Stimulated activated CD4-positive, alpha-beta T cell treated with anti-CD3 and anti-CD28 coated beads, Interleukin-1b, Interleukin-23, amount 100 ng/mL, for 1 hour (primary cell): ENCODE measurements at places on chromosomes 2 and 18.

DNA sequence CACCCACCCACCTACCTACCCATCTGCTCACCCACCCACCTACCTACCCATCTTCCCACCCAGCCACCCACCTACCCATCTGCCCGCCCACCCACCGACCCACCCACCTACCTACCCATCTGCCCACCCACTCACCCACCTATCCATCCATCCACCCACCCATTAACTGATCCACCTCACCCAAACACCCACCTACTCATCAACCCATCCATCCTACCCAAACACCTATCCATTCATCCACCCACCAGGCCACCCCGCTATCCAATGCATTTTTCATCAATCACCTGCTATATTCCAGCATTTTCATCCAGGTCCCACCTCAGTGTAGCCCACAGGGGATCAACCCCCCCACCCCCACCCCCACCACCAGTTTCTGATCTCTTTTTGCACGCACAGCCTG, 121.8 kb downstream of the GLI2 start:
- no peak for DNase-seq

DNA sequence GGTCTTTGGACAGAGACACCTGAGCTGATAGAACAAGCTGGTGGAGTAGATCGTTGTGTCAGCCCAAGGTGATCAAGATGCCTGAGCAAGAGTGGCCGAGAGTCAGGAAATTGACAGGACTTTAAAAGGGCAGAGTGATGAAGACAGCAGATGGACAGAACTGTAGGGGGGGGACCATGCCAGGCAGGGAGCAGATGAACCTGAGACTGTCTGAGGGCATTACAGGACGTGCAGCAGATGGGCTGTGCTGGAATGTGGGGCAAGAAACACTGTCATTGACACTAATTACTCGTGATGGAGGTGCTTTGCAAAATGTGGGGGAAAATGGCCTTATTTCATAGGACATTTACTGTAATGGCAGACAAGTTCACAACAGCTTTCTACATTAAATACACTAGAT, 225.0 kb downstream of the THSD7B start:
- DNase-seq, result no peak

DNA sequence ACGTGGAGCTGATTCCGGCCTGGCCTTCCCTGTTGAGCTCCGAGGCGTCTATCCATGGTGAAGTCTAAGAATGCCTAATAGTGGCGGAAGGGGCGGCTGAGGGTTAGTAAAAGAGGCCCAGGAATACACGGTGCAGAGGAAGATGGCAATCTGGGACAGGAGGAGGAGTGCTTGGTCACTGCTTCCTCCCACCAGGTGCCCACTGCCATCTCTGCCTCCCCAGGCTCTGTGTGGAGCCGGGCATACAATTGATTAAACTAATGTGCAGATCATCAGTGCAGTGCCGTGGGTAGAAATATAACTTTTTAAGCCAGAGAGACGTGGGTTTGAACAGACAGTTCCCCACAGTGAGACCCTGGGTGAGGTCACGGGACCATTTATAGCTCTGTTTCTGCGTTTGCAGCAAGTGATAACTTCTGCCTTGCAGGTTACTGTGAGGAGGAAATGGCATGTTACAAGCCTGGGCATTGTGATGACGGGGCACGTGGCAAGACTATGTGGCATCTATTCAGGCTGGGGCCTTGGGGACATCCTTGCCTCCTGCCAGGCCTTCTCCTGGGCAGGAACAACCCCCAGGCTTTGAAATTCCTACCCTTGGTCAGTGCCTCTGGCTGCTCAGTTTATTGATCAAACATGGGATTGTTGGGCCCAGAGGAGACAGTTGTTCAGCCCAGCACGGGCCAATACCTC, 204.9 kb downstream of the ASB1 start:
- DNase-seq, result no peak

DNA sequence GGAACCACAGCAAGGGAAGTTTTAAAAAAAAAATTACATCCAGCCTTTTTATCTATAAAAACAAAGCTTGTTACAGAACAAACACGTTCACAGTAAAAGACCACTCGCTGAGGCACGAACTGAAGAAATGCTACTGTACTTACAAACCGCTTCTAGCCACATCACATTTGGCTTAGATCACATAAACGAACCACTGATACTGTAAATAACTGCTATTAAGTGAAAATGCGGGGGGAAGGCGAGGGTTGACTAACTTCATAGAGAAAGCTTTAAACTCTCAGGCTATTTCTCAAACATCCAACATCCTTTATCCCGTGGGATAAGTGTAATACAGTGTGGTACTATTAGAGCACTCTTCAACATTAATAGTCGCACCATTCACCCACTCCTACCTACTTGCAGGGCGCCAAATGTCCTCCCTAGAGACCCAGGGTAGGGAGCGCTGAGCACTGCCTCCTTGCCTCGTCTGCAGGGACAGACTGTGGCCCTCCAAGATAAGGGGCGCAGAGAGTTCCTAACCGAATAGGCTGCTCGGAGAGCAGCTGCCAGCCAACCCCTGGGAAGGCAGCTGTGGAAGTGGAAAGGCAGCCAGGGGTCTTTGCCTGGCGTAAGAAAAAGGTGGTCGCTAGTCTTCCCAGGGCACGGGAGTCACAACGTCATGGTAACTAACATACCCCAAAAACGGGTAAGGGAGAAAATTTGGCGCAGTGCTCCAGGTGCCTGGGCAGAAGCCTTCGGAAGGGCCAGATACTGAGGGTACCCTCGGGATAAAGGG, 854 bp downstream of the GPR155 start:
- no peak for DNase-seq

- no peak for DNase-seq
Measured at GRCh38 chr2:196914867-196915460, 11.5 kb downstream of the PGAP1 start.

DNA sequence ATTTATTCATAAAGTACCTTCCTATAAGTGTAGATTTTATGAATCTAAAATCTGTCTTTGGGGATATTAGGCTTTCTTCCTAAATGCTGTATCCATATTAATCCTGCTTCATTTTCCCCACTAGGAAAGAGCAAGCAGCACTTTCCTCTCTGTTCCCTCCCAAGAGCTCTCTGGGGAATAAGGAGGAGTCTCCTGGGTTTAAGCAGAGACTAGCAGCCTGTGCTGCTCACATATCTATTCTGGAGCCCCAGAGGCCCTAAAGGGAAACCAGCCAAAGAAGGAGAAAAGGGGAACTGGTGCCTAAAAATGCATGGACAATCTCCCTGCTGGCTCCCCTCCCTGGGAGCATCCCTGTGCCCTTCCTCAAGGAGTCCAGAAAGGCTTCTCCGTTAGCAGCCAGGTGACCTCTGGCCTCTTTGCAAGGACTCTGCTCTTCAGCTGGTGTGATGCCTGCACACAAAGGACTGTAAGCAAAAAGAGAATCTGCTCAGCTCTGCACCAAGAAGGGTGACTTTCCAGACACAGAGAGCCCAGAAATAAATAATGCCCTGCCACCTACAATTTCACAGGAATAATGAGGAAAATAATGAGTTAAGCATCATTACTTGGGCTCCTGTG, 270.6 kb downstream of the SS18 start:
- no peak for DNase-seq

- DNase-seq, result no peak
Measured at GRCh38 chr2:88296247-88296646, 126.1 kb downstream of the THNSL2 start.

DNA sequence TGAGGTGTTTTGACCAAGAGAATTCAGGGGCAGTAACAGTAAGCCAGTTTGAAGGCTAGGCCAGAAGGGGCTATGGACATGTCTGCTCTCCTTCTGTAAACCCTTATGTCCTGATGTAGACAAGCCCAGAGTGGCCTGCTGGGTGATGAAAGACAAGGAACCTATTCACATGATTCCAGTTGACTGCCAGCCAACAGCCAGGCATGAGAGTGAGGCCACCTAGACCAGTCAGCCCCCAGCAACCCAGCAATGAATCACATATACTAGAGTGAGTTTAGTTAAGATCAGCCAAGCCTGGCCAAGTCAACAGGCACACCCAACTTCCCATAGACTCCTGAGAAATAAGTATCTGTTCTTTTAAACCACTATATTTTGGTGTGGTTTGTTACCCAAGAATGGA, 1889.7 kb upstream of the CELF4 start:
- DNase-seq, result no peak

GRCh38 chr2:240269380-240269779, 128.9 kb upstream of the OTOS start:
- no peak for DNase-seq

DNA sequence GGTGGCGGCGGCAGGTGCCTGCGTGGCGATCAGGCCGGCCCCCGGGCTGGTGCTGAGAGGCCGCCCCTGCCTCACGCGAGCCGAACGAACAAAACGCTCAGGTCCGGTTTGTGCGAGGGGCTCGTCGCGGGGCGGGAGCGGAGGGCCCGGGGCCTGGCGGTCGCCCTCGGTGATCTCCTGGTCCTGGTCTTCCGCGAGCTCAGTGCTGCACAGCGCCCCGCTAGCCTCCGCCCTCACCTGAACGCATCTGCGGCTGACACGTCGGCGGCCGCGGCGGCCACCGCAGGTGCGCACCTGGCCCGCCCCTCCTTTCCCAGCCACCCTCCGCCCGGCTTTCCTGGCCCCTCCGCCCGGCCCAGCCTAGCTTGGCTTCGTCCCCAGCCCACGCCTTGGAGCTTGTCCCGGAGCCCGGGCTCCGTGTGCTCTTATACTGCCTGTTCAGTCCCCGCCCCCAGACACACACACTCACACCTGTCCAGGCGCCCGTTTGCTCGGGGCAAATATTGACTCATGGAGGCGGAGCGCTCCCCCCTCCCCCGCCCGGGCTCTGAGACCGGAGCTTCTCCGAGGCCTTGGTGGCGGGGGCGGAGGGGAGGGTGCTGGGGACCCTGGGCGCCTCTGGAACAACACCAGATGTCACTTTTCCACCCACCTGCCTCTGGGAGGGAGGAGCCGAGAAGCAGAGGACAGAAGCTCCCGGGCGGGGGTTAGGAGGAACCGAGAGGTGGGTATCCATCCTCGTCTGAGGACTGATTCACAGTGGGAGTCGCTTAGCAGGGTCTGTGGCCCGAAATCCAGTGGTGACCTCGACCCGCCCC, 8.6 kb upstream of the CRYBA2 start:
- no peak for DNase-seq

DNA sequence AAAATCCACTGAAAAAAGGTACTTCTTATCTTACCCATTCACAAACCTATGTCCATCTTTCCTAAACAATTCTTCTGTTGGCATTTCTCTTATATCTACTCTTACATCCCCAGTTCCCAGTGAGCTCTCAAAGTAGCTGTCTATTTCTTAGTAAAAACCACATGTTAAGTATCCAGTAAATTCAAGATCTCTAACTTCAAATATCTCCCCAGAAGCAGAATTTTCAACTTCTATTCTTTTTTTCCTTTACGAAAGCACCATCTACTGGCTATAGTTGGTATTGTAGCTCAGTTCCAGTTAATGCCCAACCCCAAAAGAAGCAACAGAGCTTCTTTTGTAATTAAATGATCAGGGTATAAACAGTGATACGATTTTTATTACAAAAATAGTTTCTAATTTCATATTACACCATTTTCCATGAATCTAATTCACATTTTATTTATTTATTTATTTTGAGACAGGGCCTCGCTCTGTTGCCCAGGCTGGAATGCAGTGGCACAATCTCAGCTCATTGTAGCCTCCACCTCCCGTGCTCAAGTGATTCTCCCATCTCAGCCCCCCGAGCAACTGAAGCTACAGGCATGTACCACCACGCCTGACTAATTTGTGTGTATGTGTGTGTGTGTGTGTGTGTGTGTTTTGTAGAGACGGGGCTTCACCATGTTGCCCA, 28.5 kb downstream of the HRH4 start:
- DNase-seq, result no peak

DNA sequence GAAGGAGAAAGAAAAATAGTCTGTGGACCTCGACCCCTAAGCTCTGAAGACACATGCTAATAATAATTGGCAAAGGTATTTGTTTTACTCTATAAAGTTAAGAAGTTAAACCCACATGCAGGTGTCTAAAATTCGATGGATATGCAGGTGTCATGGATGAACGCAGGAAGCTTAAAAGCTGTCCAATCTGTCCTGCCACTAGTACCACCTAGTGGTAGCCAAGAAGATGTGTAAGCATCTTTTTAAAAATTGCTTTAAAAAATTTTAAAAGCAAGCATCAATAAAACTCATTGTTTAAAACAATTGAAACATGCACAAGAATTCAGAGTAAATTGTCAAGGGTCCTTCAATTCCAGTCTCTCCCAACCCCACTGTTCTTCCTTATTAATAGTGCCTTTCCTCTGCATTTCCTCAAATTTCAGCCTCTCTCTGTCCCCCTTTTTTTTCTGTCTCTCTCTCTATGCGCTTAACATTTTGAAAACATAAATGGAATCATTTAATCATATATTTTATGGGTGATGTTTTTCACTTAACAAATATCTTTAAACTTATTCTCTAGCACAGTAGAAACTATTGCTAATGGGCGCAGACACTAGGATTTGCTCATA, 30.6 kb upstream of the PPP3R1 start:
- DNase-seq, result no peak

DNA sequence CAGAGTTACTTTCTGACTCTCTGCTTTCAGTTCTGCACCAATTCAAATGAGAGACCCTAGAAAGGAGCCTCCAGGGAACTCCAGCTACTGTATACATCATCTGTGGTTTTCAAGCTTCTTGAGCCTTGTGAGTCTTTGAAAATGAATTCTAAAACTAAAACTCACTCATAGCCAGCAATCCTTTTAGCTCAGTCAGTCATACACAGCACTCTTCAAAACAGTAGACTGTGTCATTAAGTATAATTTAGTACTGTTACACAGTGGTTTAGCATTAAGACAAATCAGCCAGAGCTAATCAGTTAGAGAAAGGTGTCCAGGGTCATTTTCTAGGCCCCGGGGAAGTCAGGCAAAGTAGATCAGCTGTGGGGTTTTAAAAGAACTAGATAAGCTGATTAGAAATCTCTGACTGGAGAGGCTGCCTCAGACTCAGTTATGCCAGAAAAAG, 322.1 kb upstream of the THUMPD2 start:
- no peak for DNase-seq

DNA sequence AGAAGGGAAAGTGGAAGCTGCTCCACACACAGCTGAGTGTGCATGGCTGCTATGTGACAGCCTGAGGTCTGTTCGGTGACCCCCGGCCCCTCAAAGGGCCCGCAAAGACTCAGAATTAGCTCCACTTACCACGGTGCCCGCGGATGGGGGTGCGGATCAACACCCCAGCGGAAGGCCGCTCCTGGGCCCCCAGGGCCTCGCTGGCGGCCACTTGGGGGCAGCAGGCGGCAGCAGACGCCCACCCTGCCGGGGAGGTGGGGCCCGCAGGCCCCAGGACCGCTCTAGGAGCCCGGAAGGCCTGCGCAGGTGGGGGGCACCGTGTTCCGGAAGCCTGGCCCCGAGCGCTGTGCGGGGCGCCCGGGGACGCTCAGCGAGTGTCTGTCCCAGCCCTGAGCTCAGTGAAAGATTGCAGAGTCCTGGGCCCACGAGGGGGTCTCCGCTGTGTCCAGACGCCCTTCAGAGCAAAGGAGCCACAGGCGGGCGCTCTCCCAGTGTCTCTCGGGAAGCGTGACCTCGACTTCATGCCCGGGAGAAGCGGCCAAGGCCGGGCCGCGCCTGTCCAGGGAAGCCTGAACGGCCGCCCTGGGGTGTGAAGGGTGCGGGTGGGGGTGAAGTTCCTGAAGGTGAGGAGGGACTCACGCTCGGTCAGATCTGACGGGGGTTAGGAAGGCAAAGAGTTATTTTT, 118.7 kb downstream of the VAPA start:
- DNase-seq, result no peak
